ENCODE measurements at places on chromosomes 2 and 18.

DNA sequence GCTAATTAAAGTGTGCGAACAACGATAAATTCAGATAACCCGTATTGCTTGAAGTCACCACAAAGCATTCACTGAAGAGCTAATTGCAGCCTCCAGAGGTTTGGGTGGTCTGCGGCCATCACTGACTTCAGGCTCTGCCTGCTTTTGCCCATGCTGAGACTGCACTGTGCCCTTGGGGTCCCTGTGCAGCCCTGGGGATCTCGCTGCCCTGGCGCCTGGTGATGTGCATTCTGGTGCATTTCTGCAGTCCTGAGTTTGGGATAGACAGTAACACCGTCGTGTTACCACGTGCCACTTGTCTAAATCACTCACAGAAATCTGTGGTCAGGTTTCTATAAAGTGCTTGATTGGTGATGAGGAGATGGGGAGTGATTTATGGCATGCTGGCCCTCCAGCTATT lies 27.6 kb downstream of the LDLRAD4 start:
- DNase-seq, result no peak

DNA sequence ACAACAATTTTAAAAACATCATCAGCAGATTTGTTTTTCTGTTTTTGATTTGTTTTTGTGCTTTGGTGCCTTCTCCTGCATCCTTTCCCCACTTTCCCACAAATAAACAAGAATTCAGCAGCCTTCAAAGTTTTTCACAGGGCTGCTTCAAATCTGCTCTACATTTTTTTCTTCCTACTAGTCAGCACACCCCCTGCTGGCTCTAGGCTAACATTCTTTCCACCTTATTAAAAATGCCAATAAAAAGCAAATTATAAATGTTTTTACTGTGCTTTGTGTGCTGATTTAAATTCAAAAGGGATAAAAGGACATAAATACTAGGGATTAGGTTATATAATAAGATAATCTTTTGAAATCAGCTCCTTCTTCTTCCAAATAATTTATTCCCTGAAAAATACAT lies 6.2 kb upstream of the CNTNAP5 start:
- no peak for DNase-seq

GRCh38 chr2:145399131-145399530 lies 879.2 kb upstream of the ZEB2 start:
- no peak for DNase-seq

DNA sequence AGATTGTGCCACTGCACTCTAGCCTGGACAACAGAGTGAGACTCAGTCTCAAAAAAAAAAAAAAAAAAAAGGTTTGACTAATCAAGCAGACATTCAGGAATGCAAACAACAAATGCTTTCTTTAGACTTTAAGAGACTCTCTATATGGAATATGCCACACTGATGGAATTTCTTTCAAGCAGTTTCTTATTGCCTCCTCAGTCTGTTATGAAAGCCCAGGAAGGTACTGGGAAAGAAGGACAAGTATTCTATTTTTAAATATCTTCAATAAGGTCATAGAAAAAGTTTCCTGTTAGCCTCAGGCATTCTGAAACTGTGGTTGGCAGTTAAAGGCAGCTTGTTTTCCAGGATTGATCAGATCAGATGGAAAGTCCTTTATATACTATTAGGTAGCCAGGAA lies 241.6 kb downstream of the PIK3C3 start:
- no peak for DNase-seq

DNA sequence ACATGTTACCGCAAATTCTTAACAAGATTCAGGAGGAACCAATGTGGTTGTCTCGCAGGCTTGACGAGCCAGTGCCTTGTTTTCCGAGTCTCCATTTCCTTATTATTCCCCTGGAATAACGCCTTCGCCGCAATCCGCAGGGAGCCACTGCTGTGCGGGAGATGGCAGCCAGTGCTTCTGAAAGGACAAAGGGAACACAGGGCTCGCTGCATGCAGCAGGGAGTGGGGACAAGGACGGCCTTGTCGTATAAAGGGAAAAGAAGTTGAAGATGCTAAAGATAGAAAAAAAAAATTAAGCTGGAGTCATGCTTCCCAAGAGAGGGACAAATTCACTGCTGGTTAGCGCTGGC lies 221.4 kb downstream of the NDUFA10 start:
- DNase-seq, result no peak

DNA sequence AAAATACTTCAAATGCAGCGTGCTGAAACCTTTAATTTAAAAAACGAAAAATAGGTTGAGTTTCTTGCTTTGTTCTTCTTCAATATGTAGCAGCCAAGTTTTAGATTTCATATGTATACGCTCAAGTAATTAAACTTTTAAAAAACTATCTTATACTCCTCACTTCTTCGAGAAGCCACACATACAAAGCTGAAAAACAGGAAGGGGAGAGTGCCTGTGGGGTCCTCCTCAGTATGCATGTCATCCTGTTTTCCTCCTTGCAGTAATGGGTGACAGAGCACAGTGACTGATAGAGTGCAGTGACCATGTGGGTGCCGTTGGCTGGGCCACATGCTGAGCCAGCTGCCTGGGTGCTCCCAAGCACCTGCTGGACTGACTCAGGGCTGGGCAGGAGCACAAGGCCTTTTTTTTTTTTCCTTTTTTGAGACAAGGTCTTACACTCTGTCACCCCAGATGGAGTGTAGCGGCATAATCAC lies 33.3 kb downstream of the UXS1 start:
- DNase-seq, result no peak

GRCh38 chr18:62880034-62880433 lies 164.7 kb downstream of the PHLPP1 start:
- DNase-seq, result no peak

DNA sequence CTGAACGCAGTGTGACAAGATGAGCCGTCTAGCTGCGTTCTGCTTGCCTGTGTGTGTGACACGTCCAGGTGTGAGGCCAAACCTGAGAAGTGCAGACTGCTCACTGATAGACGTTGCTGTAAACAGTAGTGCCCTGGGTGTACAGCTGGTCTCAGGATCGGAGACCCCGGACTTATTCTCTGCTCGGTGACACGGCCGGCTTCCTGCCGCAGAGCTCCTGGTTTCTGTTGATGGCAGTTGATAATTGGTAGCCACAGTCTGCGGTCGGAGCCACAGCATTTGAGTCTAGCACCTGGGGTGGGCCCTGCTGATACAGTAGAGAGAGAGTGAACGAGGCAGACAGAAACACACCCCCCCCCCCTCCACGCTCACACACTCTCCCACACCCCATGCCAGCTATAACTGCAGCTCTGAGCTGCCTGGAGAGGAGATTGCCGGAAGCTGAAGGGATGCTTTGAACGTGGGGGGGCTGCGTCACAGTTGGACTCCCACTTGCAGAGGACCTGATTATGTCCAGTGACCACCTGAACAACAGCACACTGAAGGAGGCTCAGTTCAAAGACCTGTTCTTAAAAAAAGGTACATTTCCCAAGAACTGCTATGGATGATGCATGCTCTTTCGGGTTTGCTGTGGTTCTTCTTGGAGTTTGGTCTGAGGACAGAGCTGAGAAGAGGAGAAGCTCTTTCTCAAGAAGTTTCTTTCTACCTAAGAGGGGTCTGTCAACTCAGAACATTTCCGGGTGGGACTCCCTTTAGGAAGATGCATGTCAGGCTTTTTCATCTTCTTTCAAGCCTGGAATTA lies 114.0 kb downstream of the FAM210A start:
- peak; percentile 50 for DNase-seq

GRCh38 chr2:88542668-88543067 lies 84.6 kb downstream of the EIF2AK3 start:
- DNase-seq, result no peak

- no peak for DNase-seq
Observed at GRCh38 chr2:232228332-232228731, 150.2 kb upstream of the ALPP start.

- DNase-seq, result no peak
Observed at GRCh38 chr2:109130723-109130995, 1.7 kb downstream of the SH3RF3 start.

DNA sequence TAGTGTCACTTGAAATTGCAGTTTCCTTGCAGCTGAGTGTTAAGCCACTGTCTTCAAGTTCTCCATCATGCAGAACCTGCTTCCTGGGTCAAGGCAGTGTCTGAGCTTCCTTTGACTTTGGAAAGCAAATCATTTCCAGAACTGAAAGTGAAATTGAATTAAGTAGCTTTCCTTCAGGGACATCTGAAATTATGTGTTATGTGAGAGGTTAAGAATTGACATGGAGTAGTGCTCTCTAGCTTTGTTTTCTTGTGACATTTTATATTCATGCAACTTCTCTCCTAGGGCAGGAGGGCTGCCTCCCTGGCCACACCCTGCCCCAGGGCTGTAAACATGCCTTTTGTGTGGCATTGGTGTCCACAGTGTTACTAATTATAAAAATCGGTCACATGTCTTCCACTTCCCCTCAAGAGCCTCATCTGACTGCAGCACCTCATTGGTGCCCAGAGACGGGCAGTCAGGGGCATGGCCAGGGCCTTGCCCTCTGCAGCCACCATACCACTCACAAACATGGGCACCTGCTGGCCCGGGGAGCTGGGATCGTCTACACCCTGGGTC lies 14.4 kb downstream of the RAB12 start:
- DNase-seq, result no peak

DNA sequence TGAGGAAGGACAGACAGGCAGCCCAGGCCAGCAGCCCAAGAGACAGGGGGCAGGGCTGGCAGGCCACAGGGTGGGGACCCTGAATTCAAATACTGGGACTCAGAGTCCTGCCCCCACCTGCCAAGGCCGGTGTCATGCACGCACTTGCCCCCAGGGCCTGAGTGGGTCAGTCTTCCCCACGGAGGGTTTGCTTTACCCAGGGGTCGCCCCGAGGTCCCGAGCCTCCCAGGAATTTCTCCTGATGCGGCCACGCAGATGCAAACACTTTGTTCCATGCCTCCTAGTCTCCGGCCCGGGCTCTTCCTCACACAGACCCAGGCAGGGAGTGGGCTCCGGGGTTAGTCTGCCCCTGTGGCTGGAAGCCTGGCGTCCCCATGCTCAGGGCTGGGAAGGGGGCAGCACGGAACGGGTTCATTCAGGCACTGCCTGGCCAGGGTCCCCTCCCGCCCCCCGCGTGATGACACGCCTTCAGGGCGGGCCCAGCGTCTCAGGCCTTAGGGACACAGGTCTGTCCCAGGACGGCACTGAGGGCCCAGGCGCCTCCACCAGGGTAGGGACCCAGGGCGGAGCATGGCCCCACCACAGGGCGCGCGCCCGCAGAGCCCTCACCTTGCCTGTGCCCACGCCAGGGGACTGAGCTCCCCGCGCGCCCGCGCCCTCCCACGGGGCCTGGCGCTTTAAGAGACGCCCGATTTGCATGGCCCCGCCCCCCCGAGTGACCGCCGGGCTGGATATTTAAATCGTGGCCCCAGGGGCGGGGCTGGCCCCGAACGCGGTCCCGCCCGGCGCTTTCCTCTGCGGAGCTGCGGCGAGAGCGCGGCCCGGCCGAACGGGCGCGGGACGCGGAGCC lies at the start of gene SNED1:
Gene SNED1, plus strand, starts transcription at position 763 of the 850 bp plus-strand sequence. CDS start 220 bp downstream, outside the sequence.
- no peak for DNase-seq

- DNase-seq, result no peak
Observed at GRCh38 chr18:77167251-77167650, 34.7 kb upstream of the MBP start.

GRCh38 chr18:42442656-42443055 lies 487.6 kb downstream of the PIK3C3 start:
- no peak for DNase-seq

DNA sequence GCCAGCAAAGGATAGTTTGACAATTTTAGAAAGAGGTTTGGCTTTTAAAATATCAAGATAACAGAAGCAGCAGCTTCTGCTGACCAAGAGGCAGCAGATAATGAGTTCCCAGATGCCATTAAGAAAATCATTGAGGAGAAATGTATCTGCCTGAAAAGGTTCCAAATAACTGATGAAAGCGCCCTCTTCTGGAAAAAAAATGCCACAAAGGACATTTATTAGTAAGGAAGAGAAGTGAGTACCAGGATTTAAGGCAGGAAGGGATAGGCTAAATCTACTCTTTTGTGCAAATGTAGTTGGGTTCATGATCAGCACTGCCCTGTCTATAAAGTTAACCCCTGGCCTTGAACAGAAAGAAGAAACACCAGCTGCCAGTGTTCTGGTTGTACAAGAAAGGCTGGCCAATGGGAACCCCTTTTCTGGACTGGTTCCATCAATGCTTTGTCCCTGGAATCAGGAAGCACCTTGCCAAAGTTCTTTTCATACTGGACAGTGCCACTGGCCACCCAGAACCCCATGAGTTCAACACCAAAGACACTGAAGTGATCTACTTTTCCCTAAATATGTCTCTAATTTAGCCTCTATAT lies 40.6 kb downstream of the DHX57 start:
- DNase-seq, result no peak

DNA sequence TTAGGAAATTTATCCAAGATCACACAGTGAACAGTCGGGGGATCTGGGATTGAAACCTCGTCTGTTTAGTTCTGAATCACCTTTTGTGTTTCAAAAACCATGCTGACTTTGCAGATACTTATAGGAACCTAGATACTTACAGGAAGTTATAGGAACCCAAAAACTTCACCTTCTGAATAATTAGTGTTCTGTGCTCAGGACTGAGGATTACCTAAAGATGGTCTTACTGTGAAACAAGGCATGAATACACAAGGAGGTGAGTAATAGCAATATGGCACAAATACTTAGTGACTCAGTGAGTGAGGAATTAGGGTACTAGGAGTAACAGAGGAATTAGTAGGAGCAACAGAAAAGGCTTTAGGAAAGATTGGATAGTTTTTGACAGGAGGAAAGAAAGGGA lies 145.5 kb downstream of the LRATD1 start:
- no peak for DNase-seq

GRCh38 chr2:14420851-14421250 lies 211.7 kb upstream of the LRATD1 start:
- DNase-seq, result no peak

DNA sequence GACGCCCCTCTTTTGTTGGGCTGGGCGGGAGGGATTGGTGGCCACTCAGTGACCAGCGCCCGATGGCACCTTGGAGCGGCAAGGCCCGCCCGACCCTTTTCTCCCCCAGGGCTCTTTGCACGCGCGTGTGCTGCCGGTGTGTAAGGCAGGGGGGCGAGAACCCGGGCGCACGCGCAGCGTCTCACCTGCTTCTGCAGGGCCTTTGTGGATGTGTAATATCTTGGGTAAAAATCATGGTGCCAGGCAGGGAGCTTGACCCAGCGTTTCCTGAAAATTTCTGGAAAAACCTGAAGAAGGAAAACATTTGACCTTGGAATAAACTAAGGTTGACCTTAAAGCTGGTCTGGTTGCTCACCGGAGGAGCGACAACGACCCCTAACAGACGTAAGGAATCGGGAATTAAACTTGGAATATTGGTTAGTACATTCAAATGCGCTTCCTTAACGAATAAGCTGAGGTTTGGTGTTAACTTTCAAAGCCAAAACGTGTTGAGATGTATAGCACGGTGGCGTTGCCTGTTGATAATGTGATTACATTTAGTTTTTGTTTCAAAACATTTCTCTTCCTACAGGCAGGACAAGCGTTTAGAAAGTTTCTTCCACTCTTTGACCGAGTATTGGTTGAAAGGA lies 438 bp downstream of the HSPE1 start:
- DNase-seq, result no peak

- no peak for DNase-seq
Observed at GRCh38 chr2:178891265-178891958, 84.2 kb upstream of the TTN start.

GRCh38 chr2:231132129-231132528 lies 7.3 kb upstream of the HTR2B start:
- DNase-seq, result no peak
